ENCODE measurements at places on chromosomes 7 and 10. TPM values are rescaled to one million over a fixed set of nuclear protein-coding genes. Genes with fewer than 3 reads are reported as not detected.

The HYAL4 gene
- total RNA-seq, result not detected

The NRAP gene
- total RNA-seq, result 0.34 TPM

The GDF10 gene
- total RNA-seq, result 0.52 TPM

The GRM8 gene
- total RNA-seq, result 0.80 TPM

The PLAC9 gene
- not detected for total RNA-seq

The FAM241B gene
- 5.2 TPM for total RNA-seq

The PNLIPRP1 gene
- total RNA-seq, result not detected

The BLNK gene
- total RNA-seq, result not detected

The TMEM229A gene
- 22.2 TPM for total RNA-seq

The ZNF239 gene
- 9.7 TPM for total RNA-seq

The ANKRD7 gene
- total RNA-seq, result 4.2 TPM

DNA sequence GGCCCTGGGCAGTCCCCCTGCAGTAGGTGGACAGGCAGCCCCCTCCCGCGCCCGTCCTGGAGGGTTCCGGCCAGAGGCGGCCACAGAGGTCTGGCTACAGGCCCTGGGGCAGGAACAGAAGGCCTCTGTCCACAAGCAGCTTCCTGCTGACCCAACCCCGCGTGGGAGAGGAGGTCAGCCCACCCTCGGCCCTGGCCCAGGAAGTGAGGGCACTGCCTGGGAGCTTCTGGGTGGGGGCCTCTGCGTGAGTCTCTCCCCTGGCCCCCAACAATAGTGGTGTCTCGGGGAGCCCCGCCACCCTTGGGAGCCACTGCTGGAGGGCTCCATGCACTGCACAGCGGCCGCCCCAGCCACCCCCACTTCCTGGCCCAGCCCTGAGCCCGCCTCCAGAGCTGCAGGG lies 4.7 kb downstream of the MICALL2 start:
- no peak for DNase-seq

- DNase-seq, result no peak
These were observed 16.6 kb upstream of the ASB4 start for GRCh38 chr7:95469187-95469586.

DNA sequence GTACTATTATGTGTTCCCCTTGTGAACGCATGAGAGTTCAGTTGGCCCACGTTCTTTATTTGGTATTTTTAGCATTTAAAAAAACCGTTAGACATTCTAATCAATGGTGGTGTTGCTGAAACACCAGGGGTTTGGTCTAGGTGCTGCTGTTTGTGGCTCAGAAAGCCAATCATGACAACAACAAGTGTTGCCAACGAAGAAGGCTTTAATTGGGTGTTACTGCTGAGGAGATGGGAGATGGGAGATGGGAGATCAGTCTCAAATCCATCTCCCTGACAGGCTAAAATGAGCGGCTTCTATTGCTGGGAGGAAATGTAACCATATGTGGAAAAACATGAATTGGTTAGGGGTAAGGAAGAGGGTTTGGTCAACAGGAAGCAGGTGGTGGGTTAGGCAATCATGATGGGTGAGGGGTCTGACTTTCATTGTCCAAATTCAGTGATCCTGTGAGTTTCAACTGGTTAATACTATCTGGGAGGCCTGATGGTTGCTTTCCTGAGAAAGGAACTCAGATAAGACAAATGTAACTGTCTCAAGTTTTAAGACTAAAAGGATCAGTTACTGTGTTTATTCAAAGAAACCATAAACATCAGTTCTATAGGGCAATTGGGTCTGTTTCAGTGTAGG lies 4.6 kb upstream of the ZNF425 start:
- no peak for DNase-seq

DNA sequence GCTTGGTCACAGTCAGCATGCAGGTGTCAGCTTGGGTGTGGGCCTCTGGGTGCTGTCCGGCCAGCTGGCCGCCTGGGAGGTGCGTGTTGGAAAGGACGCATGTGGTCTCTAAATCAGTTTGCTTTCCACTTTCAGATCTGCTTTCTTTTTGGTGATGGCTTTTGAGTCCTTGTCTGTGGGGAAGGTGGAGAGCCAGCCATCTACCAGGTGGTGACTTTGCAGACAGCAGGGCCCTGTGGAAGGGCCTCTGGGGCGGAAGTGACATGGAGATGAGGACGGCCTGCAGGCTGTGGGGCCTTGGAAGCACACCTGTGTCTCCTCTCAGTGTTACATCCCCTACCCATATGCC lies 59.4 kb downstream of the WDR37 start:
- no peak for DNase-seq

GRCh38 chr7:46786221-46786954 lies 795.5 kb downstream of the TNS3 start:
- DNase-seq, result peak; percentile 34

GRCh38 chr7:103871473-103871872 lies 118.0 kb downstream of the RELN start:
- no peak for DNase-seq

- no peak for DNase-seq
These were observed 70.0 kb upstream of the PCBD1 start for GRCh38 chr10:70958396-70958795.

GRCh38 chr7:74332373-74333176 lies 43.4 kb downstream of the CLIP2 start:
- DNase-seq, result no peak

- peak; percentile 91 for DNase-seq
These were observed 141.7 kb downstream of the AUTS2 start for GRCh38 chr7:69739931-69740431.

GRCh38 chr10:106384496-106384895 lies 780.0 kb downstream of the SORCS1 start:
- DNase-seq, result no peak

DNA sequence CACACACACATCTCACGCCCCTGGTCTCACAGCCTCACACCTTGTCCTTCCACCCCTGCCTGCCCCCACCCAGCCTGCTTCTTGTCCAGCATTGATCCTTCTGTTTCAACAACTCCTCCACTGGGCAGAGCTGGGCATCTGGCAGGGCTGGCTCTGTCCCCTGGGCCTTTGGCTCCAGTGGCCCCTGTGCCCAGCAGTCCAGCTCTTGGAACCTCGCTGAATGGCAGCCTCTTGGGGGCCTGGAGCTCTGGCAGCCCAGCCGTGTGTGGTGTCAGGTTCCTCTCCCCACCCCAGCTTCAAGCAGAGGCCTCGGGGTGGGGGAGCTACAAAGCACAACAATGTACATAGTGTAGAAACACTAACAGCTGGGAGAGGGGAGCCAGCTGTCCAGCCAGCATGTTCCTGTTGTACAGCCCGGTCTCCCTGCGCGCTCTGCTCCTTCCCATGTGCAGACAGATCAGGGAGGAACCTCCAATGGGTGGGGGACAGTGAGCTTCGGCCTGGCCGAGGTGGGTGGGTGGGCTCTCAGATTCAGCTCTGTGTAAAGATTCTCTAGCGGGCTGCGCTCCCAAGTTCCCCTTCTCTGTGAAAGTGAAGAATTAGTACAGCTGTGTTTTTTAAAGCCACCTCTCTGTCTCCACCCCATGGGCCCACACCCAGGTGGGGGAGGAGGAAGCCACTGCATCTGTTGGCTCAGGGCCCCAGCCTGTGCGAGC lies 19.4 kb downstream of the ZMIZ2 start:
- DNase-seq, result no peak

- DNase-seq, result peak; percentile 19
These were observed 49.1 kb upstream of the CDC14C start for GRCh38 chr7:48875045-48875916.

DNA sequence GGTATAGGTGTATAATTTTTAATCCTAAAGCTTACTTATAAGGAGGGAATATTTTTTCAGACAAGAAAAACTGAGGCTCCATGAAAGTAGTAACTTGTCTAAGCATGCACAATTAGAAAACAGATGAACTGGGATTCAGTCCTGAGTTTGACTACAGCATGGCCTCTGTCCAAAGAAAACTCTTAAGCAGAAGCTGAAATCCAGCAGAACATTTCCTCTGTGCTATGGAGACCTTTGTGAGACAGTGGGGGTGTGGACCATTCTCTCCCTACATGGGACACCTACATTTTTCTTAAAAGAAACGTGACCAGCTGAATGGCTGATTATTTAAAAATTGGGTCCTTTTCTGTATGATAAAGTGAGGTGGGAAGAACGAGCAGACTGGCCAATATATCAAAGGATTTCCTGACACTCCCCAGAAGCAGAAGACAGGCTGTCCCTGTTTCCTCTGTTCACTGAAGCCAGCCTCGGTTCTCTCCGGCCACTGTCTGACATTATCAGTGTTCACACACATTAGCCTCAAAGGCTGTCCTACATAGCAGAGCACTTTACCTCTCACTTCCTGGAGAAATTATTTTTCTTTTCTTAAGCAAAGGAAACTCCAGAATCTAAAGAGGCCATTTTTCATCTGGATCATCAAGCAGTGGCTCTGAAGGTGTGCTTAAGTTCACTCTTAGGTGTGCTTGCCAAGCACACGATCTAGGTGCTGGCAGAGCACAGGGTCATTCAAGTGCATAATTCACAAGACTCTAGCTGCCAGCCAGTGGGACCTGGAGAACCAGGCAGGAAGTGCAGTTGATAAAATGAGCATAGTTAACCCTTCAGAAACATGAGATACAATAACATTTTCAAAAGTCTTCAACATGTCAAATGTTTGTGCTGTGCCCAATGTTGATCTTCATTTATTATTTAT lies 40.4 kb upstream of the KIAA1217 start:
- DNase-seq, result no peak

DNA sequence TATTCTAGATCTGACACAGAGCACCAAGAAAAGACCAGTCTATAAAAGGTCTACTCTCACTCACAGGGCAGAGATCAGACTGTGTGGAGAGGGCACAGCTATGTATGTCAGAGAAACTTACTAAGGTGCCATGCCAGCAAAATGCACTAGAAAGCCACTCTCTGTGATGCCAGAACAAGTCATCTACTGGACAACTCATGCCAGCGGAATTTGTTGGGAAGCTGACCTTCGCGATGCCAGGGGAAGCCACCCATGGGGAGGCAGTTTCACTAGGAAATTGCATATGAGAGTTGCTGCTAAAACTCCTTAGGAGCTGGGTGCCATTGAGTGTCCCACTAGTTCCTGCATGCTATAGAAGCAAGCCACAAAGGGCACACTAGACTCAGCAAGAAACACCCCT lies 58.5 kb downstream of the MICU1 start:
- DNase-seq, result no peak

DNA sequence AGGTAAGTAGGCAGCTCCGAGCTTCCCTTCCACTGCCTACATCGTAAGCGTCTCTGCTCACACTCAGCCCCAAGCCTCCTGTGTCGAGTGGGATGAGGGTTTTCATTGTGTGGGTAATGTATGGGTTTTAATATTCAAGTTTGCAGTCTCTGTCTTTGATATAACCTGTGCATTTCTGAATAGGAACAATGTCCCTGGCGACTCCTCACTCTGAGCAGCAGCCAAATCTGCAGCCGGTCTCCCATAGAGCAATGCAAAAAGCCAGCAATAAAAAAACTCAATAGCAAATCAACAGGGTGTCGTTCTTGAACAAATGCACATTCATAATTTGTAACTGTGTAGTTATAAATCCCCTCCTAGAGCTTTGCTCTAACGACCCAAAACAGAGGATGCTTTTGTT lies 33.4 kb downstream of the PPP1R17 start:
- DNase-seq, result peak; percentile 11

DNA sequence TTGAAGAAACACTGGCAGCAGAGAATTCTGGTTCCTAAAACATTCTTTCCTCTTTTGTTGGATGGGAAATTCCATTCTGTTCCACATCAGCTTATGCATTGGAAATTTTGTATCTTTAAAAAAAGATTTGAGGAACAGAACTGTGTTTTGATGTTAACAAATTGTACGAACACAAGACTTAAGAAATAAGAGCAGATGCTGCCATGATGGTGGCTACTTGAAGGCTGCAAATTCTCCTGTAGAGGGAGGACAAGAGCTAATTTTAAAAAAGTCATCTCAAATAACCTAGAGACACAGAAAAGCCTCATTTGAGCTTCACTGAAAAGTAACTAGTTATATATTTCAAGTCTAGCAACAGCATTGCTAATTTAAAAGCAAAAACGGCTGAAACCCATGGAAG lies 29.8 kb downstream of the NDUFB2 start:
- DNase-seq, result peak; percentile 28

GRCh38 chr7:3980300-3980643 lies 679.2 kb downstream of the SDK1 start:
- DNase-seq, result no peak

GRCh38 chr10:79387466-79387973 lies 40.3 kb downstream of the PPIF start:
- DNase-seq, result no peak

DNA sequence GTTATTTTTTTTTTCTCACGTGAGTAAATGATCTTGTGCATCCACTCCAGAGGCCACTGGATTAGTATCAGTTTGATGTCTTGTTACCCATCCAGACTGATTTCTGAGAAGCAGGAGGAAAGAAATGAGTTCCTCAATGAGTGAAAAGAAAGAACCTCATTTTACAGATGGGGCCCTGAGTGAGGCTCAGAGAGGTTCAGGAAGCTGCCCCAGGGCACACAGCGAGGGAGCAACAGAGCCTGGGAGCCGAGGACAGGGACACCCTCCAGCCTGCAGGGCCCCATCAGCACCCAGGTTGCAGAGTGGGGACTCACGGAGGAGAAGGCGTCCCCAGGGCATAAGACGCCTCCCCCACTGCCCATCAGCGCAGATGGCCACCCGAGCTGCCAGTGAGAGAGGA lies 30.9 kb upstream of the TNRC18 start:
- DNase-seq, result no peak

- DNase-seq, result no peak
These were observed 135.5 kb upstream of the FRMD4A start for GRCh38 chr10:14466257-14466656.

DNA sequence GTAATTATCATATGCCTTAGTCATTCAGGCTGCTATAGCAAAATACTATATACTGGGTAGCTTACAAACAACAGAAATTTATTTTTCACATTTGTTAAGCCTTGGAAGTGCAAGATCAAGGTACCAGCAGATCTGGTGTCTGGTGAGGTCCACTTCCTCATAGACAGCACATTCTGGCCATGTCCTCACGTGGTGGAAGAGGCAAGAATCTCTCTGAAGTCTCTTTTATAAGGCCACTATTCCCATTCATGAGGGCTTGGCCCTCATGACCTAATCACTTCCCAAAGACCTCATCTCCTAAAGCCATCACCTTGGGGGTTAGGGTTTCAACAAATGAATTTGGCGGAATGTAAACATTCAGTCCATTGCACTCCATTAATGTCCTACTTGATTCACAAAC lies 137.5 kb upstream of the C1GALT1 start:
- no peak for DNase-seq

DNA sequence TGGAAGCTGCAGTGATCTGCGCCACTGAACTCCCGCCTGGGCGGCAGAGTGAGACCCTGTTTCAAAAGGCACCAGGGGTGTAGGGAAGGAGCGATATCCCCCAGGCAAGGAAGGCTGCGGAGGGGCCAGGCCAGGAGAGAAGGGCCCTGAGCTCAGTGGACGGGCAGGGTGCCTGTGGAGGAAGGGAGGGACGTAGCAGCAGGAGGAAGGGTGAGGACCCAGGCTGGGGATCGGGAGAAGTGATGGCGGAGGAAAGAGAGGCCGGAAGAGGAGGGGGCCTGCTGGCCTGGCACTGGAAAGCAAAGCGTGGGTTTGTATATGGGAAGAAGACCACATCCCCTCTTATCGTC lies 45.6 kb downstream of the ALOX5 start:
- no peak for DNase-seq

DNA sequence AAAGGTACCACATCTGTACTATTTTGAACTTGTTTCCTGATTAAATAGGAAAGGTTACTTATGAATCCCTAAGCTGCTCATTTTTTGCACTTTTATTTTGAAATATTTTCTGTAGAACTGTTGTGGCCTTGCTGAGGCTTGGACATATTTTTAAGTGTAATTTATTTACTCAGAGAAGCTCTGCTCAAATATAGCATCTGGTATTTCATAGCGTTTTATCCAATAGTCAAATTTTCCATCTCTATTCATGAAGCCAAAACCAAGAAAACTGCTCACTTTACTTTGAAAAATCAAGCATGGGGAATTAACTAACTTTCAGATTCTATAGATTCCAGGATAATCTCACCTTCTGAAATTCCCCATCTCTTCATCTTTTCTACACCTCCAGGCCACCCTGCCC lies 6.6 kb upstream of the FAM3C start:
- DNase-seq, result no peak

All from A673 (cell line).